NCI-H2029 (cell line): ENCODE measurements at places on chromosomes 2 and 18.
A peak's percentile ranks its signal among the peaks of the same experiment; 100 is the strongest.

DNA sequence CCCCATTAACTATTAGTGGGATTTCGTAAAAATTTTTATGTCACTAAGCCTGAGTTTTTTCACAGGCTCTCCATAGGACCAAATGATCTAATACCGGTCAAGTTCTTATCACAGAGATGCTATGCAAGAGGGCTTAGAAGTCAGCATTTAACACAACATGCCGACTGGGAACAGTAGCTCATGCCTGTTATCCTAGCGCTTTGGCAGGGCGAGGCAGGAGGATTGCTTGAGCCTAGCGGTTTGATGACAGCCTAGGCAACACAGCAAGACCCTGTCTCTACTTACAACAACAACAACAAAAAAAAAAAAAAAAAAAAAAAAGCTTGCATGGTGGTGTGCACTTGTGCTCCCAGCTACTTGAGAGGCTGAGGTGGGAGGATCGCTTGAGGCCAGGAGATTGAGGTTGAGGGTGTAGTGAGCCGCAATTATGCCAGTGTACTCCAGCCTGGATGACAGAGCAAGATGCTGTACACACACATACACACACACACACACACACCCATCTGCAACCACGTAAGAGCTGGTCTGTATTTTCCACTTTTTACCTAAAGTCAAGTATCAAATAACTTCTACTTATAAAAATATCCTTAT lies 67.6 kb upstream of the FAM124B start:
- no peak for DNase-seq

GRCh38 chr2:191739194-191739593 lies 61.3 kb downstream of the NABP1 start:
- DNase-seq = no peak

- DNase-seq = no peak
Measured at GRCh38 chr18:25604894-25605597, 253.1 kb upstream of the ZNF521 start.

GRCh38 chr2:51795248-51795888 lies 763.4 kb upstream of the NRXN1 start:
- peak; percentile 25 for DNase-seq

GRCh38 chr2:64565949-64566710 lies 42.0 kb downstream of the AFTPH start:
- DNase-seq = no peak

DNA sequence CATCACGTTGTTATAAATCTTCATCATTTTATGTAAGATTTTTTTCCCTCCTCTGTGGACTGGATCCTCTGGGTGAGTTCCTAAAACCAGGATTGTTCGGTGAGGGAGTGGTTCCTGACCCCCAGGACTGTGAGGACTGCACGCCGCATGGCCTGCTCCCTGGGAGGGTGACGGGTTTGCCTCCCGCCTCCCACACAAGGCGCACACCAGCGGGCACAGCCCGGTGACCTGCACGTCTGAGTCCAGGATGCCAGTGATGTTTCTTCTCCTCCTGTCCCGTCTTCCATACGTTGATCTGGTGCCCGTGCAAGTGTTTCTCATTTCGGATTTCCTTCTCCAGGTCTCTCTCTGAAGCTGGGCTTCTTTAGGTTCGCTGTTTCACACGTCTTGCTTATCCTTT lies 27.1 kb downstream of the CTDP1 start:
- no peak for DNase-seq

GRCh38 chr2:159925975-159926374 lies 128.0 kb upstream of the CD302 start:
- peak; percentile 18 for DNase-seq

DNA sequence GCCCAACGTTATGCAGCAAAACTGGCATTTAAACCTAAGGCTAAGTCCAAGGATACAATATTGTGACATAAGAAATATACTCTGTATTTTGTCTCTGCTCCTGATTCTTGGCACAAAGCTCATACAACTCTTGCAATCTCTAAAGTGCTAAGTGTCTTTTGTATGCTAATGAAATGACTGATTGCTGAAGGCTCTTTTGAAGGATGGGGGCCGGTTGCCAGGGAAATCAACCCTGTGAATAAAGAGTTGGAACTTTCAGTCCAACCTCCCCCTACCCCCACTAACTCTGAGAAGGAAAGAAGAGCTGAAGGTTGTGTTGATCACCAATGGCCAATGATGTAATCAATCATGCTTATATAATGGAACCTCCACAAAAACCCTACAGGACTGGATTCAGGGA lies 40.3 kb downstream of the SESTD1 start:
- DNase-seq = no peak

DNA sequence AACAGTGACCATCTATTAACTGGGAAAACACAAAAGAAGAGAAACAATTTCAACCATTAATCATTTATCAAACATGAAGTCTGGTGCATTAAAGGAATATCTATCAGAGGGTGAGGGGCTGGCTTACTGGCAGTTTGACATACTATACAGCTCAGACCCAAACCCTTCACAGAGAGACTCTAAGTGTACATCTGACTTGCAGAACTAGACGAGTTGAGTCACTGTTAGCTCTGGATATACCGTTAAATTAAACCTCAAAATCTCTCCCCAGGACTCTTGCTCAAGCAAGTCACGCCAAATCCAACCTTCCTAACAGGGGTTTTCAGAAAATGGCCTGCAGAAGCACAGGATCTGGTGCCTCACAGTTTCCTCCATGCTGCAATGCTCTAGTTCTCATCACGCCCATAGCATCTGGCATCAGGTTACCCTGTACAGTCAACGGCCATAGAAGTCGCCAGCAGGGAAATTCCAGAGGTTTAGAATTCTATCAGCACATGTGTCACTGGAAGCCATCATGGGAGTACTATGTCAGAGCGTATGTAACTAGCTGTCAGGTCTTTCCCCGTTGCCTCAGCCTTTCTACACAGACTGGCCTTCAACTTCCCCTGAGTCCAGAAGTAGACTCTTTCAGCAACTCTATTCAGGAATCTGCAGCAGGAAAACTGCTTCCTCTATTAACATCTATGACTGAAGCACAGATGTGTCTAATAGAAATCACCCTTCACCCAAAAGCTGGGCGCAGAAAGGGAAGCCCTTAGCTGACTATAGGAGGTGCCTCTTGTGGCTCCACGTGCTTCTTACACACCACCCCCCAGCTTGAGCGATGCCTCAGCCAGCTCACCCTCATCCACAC lies 9.3 kb downstream of the TGOLN2 start:
- no peak for DNase-seq

DNA sequence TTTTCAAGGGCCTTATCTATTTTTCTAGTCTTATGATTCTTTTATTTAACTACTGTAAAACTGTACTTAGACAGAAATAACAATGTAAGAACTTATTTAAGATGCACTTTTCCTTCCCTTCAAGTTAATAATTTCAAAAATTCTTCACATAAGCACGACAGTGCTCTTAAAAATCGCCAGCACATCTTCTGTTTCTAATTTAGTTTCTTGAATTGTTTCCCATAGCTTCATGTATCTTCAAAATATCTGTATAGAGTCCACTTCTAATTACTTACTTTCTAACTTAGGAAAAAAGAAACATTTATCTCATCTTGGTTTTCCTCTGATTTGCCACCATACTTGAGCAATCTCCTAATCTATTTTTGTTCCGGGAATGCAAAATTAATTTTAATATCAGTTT lies 196.1 kb downstream of the BABAM2 start:
- DNase-seq = no peak

- DNase-seq = no peak
Measured at GRCh38 chr18:5527603-5528002, 16.2 kb downstream of the EPB41L3 start.

- no peak for DNase-seq
Measured at GRCh38 chr2:221231511-221231910, 340.6 kb downstream of the EPHA4 start.

GRCh38 chr2:197073701-197074433 lies 147.4 kb upstream of the PGAP1 start:
- DNase-seq = no peak

- DNase-seq = no peak
Measured at GRCh38 chr2:224038049-224038829, 847 bp downstream of the SERPINE2 start.

DNA sequence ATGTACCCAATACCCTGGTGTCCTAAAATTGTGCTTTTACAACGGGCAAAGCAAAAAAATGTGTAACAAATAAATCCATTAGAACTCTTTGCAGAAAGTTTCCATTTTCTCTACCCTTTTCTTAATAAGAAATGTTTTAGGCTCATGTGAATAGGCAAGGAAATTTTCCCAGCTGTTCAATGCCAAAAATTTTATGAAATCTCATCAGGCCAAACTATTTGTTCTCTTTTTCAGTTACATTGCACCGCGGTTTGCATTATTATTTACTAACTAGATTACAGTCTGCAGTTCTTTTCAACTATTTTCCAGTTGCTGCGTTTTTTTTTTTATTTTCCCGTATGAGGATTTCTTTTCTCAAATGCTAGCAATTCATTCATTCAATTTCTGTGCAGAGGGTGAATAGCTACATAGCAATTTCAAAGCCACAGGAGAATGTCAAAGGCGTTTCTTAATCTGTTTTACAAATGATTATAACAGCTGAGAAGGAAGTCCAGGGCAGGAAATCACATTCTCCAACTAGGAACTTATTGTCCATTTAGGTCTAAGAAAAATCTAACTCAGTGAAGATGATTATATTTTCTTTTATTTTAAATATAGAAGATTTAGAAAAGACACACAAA lies 367.5 kb upstream of the MMADHC start:
- DNase-seq = no peak

GRCh38 chr18:31574359-31574758 lies 17.3 kb upstream of the TTR start:
- DNase-seq = no peak

DNA sequence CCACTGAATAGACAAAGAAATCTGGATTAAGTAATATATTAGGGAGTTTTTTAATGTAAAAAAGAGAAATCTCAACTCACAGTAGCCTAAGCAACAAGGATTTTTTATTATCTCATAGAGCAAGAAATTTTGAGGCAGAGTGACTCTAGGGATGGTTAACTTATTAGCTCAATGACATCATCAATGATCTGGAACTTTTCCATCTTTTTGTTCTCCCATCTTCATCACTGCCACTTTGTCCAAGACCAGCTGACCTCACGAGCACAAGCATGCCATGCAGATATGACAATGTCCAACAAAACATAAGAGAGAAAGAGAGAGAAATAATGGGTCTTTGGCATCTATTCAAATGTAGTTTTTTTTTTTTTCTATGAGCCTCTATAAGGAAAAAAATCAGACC lies 211.8 kb upstream of the RND3 start:
- DNase-seq = no peak

GRCh38 chr2:146258071-146258470 lies 1586.8 kb upstream of the ACVR2A start:
- DNase-seq = no peak

DNA sequence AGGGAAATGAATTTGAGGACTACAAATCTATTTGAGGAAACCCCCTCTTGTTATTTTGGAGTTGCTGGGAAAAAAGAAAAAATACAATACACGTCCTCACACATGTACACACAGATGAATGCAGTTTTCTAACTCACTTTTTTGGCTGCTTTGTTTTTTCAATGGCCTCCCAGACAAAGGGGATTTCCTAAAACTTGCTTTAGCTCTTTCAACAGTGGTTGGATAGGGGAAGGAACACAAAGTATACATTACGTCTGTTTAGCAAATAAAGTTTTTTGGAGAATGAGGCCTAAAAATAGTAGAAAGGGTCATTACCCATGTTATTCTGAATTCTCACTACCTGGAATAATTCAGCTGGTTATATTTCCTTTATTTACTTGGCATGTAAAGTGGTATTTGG lies 125.3 kb upstream of the ITGB6 start:
- DNase-seq = no peak

DNA sequence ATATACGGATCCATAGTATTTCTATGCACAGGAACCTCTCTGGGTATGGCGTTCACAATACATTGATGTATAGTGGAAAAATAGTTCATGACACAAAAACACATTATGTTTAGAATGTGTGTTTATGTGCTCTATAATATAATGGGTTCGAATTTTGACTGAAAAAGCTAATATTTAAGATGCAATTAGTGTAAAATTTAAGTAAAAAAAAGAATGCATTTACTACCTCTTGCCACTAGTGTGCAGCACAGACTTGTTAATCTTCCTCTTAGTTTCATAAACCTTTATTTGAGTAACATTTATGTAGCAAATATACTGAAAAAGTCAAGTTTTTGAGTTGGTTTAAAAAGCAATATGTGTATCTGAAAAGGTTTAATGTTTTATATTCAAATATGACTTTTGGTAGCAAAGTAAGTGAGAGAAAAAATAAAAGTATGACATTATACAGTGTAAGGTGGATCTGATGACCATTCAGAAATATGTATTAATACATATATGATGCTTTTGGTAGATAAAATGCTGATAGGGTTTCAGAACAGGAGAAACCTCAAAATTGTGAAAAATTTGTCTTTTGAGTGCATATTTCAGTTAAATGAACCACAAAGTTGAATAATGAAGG lies 49.4 kb downstream of the CCDC102B start:
- no peak for DNase-seq

GRCh38 chr2:236286873-236287545 lies 22.8 kb upstream of the ASB18 start:
- no peak for DNase-seq

DNA sequence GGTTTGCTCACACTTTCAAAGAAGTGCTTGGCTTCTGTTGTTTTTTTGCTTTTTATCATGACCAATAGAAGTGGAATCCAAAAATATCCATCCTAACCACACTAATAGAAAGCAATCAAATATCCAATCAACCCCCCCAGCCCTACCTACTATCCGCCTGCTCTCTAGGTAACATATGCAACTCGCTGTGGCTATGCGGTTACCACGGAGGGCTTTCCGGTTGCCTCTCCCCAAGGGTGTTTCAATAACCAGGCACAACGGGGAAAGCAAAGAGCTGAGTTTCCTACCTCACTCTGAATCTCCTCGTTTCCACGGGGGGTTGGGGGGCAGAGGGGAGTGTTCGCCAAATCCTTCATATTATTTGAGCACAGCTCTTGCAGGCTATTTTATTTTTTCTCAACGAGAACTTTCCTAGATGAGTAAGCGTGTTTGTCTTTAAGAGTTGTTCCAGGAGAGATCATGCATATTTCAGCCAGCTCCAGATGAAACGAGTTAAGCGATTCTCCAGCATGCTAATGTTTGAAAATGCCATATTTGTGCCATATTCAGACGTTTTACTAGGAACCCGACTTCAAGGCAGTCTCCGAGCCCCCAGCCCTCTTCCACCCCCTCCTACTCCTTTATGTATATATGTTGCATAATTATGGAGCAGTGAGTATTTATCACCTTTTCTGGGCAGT lies 30.3 kb downstream of the PAX3 start:
- no peak for DNase-seq
